ENCODE measurements at places on chromosomes 4 and X. TPM values are rescaled to one million over a fixed set of nuclear protein-coding genes. Genes with fewer than 3 reads are reported as not detected.

DNA sequence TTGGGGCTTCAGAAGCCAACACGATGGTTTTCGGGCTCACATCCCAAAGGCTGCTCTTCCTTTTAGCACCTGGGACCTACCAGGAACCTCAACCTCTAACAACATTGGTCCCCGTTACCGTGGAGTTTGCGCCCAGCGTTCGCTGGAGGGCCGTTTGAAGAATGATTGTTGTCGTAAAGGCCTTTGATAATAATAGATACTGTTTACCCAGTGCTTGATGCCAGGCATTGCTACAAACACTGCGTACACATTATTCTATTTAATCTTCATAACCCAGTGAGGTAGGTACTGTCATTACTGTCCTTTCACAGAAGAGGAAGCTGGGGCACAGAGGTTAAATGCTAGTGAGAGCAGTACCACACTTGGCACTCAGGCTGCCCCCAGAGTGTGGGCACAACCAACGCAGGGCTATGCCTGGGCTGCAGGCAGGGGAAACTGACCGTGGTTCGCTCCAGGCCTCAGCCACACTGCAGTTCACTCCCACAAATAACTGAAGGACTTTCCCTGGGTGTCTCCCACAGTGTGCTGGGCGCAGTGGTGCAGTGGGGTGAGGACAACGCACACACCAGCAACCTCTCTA, 1.0 kb upstream of the ACSL1 start:
- no peak for DNase-seq

DNA sequence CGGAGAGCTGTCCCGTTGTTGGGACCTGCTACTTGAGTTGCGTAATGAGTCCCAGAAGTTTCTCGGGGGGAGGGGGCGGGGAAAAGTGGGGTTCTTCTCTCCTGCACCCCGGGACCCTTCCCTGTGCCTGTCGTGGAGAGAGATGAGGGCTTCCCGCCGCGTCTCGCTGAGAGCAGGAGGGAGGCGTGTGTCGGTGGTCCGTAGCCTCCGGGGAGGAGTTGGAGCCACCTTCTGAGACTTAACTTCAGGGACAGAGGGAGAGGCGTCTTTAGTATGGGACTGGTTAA, 698 bp downstream of the AFF1 start:
- DNase-seq, result no peak

DNA sequence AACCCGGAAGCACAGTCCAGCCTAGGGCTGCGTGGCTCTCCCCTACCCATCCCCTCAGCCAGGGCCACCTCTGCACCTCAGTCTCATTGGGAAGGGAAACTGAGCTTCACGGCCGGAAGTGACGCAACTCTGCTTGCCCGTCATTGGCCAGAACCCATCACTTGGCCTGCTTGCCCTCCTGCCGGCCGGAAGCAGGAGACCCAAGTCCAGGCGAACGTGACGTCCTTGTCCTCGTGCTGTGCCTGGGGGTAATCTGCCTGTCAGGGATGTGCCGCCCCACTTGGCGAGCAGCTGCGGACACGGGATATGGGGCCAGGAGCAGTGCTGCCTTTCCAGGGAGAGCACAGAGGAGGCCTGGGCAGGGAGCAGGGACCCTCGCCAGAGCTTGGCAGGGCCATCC, 31.2 kb downstream of the ZFYVE28 start:
- DNase-seq, result no peak

- no peak for DNase-seq
These were observed 86.7 kb downstream of the PSAPL1 start for GRCh38 chr4:7347981-7348380.

DNA sequence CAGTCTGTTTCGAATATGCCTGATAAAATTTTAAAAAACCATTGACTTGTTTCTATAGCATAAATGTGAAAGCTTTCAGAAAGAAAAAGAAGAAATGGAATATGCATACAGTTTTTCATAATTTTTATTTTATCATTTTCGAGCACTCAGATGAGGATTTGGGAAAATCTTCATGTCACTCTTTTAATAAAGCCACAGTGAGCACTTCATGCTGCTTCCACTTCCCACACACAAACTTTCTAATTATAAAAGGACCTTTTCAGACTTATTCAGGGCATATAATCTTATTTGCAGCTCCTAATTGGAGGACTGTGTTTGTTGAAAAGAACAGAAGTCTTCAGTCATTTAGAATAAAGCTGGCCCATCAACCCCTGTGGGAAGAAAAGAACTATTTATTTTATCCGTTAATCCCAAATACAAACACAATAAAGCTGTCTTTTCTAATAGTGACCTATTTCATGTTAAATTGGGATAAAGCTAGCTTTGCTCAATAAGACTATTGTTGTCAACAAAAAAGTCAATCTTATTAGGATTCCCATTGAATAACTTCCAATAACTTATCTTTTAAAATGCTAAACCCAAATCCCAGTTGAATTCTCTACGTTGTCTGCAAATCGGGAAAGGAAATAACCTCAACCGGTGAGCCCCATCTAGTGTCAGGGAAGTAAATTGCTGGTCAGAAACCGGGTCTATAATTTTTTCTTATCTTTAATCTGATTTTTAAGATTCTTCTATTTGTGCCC, 211.5 kb downstream of the PDGFRA start:
- DNase-seq, result no peak

DNA sequence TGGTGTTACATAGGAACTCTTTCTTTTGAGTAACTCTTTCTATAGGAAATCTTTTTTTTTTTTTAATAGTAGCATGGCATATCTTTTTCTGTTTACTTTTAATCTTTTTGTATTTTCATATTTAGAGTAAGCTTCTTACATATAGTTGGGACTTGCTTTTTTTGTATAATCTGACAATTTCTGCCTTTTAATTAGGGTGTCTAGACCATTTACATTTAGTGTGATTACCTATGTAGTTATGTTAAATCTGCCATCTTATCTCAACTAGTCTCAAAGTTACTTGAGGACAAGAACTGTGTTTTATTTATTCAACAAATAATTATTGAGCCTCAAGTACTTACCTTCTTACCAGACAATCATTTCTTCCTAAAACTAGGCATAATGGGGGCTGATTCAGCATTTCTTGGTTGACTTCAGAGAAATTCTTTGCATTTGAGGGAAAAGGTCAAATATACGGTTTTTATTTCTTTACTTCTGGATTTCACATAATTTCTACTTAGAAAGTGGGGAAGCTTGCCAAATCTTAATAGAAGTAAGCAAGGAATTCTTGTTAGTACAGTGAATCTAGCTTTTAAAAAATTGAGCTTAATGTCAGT, 28.6 kb downstream of the MND1 start:
- DNase-seq, result no peak

- no peak for DNase-seq
These were observed 55.9 kb downstream of the NPNT start for GRCh38 chr4:105951198-105951597.

DNA sequence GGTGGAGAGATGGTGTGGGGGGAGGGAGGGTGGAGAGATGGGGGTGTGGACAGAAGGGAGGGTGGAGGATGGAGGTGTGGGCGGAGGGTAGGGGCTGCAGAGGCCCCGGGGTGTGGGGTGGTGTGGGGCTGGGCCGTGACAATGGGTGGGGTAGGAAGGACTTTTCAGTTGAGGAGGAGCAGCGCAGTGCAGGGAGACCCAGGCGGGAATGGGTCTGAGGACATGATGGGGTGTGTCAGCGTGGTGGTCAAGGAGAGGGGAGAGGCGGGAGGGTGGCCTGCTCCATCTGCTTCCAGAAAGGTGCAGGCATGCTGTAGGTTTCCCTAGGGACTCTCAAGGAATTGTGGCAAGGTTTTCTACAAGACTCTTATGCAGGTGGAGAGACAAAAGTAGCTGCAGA, 48.9 kb downstream of the RGS12 start:
- no peak for DNase-seq

DNA sequence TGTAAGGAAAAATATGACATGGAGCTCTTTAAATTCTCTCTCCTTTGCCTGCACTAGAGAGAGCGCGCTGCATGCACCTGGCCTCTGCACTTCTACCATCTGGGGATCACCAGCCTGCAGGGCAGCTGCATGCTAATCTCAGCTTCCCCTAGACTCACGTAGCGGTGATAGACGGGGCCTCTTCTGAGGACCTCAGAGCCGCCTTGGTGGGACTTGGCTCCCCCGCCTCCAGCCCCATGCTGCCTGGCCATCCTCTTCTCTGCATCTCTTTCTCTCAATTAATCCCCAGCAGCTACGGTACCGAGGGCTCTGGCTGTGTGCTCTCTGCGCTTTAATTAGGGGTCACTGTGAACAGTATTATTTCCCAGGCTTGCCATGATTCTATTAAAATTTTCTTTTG, 52.8 kb upstream of the PSAPL1 start:
- DNase-seq, result no peak

GRCh38 chr4:147488556-147488955, 7.7 kb downstream of the EDNRA start:
- DNase-seq, result no peak

GRCh38 chr4:113312529-113312928, 263.1 kb downstream of the ANK2 start:
- no peak for DNase-seq

- no peak for DNase-seq
These were observed 132.3 kb upstream of the NR3C2 start for GRCh38 chr4:148574502-148574901.

DNA sequence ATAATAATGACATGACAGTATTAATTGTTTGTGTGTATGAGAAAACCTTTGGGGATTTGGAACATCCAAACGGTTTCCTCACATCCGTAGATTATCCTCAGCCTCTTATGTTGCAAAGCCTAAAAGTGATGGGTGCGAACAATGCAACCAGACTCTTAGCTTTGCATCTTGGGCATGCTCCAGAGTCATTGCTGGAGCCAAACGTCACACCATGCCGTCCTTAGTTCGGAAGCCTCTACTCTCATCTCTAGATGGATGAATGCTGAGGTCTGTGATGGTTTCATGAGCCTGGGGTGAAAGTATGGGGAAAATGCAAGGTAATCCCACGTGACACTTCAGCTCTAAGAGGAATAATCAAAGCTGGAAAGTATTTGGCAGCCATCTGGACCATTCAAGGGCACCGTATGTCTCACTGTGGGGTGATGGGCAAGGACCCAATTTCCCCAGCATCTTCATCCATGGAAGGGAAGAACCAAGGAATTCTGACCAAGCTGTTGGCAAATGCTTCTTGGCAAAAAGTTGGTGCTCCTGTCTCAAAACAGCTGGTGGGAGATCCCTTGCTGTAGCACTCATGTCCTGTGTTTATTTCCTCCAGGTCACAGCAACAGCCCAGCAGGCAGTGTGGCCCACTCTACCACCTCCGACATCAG, 6.3 kb upstream of the RTL5 start:
- no peak for DNase-seq

- no peak for DNase-seq
These were observed 15.7 kb downstream of the ZNF518B start for GRCh38 chr4:10441512-10441911.

GRCh38 chr4:174183259-174183658, 100.2 kb downstream of the FBXO8 start:
- DNase-seq, result no peak

- DNase-seq, result no peak
These were observed 11.3 kb downstream of the LAMP2 start for GRCh38 chrX:120457766-120458180.

DNA sequence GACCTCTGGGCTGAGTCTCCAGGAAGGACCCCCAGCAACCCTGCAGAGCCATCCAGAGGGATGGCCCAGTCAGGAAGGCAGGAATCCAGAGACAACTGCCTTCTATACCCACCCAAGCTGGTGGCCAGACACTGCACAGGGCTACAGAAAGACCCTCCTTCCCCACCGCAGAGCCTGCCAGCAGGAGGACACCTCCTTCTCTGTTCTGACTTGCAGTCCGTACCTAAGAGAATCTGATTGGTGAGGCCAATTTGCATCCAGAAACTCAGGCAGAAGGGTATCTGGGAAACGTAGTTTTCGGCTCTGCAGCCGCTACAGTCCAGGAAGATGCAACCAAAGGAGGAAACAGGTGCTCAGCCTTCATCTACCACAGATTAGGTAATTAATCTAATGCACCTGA, 155.4 kb upstream of the FRG1 start:
- no peak for DNase-seq

GRCh38 chr4:73865431-73866096, 3.6 kb upstream of the CXCL1 start:
- no peak for DNase-seq

- no peak for DNase-seq
These were observed 226.7 kb upstream of the MAD2L1 start for GRCh38 chr4:120293341-120293740.

- no peak for DNase-seq
These were observed 759.6 kb downstream of the RAB28 start for GRCh38 chr4:12724510-12724909.

DNA sequence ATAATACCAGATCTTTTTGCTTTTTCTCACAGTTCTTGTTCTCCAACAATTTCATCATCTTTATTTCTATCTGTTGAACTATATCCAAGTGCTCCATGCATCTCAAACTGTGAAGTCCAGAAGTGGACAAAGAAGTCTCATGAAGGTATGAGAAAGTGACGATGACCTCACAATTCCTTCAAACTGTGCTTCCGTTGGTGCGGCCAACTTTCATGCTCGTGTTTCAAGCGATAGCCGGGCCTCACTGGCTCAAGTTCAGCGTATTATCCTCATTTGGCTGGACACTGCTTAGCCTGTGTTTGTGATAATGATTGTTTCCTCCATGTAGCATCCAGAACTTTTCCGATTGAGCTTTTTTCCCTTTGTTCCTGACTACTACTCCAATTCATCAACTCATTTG, 143.1 kb downstream of the PALLD start:
- no peak for DNase-seq

The RENBP gene
- 18.1 TPM for total RNA-seq

The NDST4 gene
- not detected for total RNA-seq

The ARL9 gene
- 0.44 TPM for total RNA-seq

The VCX gene
- total RNA-seq, result not detected

The FABP2 gene
- total RNA-seq, result 0.19 TPM

The PNMA6A gene
- total RNA-seq, result 0.97 TPM

The CTBP1 gene
- 211 TPM for total RNA-seq

The ATP5ME gene
- 191 TPM for total RNA-seq

The CT45A3 gene
- not detected for total RNA-seq

The CFI gene
- total RNA-seq, result not detected

Measured in activated naive CD8-positive, alpha-beta T cell treated with anti-CD3 and anti-CD28 coated beads, Interleukin-2, amount 10 ng/mL, durations not matched to agents 7 days and 5 days (primary cell).